ENCODE measurements at places on chromosomes 4 and X.

- DNase-seq, result no peak
Observed at GRCh38 chr4:41431276-41431675, 106.7 kb upstream of the LIMCH1 start.

DNA sequence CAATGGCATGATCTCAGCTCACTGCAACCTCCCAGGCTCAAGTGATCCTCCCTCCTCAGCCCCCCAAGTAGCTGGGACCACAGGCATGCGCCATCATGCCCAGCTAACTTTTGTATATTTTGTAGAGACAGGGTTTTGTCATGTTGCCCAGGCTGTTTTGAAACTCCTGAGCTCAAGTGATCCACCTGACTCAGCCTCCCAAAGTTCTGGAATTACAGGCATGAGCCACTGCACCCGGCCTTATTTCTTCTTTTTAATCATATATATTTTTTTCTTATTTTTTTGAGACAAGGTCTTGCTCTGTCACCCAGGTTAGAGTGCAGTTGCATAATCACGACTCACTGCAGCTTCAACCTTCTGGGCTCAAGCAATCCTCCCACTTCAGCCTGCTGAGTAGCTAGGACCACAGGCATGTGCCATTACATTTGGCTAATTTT, 184.0 kb downstream of the TSPAN5 start:
- no peak for DNase-seq

DNA sequence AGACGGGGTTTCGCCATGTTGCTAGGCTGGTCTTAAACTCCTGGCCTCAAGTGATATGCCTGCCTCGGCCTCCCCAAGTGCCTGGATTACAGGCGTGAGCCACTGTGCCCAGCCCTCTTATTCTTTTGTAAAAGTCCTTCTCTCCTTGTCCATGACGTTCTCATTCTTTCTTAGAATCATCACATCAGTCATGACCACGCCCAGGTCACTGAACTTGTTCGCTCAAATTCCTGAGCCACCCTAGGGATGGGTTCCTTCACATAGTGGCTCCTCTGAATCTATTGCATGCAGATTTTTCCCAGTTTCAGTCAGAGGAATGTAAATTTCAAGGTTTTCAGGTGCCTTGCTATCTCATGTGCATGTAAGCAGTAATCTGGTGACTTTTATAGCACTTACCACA, 15.7 kb downstream of the JADE1 start:
- DNase-seq, result no peak

- no peak for DNase-seq
Observed at GRCh38 chrX:54891573-54891972, 29.1 kb upstream of the TRO start.

DNA sequence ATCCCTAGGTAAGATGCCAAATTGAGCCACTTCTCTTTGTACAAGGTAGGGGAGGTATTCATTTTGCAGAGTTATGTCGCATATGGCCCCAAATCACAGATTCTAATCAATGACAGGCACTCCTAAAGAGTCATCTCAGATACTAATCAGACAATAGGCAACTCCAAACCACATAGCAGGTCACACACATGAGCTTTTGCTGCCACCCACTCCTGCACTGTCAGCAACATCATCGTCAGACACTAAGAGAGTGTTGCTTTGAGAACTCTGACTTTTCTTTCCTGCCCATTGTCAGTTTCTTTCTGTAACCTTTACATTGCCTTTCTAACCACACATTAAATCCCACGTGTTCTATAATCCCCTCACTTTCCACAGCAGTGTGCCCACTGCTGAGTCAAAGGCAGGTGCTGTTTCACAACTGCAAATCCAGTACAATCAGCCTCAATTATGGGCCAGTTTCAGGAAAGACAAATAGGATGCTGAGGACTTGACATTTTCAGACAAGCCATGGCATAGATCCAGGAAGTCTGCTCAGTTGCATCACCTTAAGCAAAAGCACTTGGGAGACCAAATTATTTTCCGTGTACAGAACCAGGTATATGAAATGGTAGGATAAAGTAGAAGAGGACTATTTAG, 23.5 kb downstream of the TMEM31 start:
- no peak for DNase-seq

GRCh38 chr4:81679315-81679714, 207.6 kb upstream of the RASGEF1B start:
- no peak for DNase-seq

- DNase-seq, result no peak
Observed at GRCh38 chr4:151227172-151227571, 49.8 kb upstream of the PRSS48 start.

- DNase-seq, result no peak
Observed at GRCh38 chr4:85102606-85103005, 136.1 kb upstream of the WDFY3 start.

- DNase-seq, result no peak
Observed at GRCh38 chrX:12595720-12596119, 195.5 kb upstream of the PRPS2 start.

- DNase-seq, result no peak
Observed at GRCh38 chr4:306551-306961, 1.3 kb upstream of the ZNF732 start.

DNA sequence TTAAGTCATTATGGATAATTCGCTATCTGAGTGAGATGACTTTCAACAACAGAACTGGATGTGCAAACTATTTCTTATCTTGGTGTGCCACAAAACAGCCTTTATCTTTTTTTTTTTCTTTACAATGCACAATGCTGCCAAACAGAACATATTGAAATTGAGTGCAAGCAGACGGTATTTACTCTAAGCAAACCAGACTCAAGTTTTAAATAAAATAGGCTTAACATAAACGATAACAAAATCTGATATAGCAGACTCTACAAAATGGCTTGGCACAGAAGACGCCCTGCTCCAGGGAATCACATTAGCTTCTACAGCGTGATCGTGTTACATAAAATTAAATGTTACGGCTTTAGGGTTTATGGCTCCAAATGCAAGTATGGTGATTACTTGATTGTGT, 9.6 kb upstream of the STK32B start:
- DNase-seq, result no peak

- DNase-seq, result no peak
Observed at GRCh38 chrX:117376460-117376859, 740.1 kb downstream of the KLHL13 start.

- no peak for DNase-seq
Observed at GRCh38 chr4:49036528-49036927, 50.5 kb downstream of the CWH43 start.

DNA sequence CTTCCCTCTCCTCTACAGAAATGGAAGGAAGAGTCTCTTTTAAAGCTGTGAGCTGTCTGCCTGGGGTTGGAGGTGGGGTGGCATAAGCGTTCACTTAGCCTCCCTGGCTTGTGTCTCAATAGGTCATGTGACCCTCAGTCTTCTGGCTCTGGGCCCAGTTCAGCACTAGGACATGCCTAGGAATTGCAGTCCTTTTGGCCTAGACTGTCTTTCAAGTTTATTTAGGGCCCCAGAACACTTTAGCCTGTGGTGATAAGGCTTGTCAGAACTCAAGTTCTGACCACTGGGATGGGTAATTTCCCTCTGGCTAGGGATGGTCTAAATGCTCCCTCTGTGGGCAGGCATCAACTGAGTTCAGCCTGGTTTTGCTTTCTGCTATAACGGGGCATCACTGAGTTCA, 34.3 kb upstream of the ARMCX4 start:
- DNase-seq, result no peak

DNA sequence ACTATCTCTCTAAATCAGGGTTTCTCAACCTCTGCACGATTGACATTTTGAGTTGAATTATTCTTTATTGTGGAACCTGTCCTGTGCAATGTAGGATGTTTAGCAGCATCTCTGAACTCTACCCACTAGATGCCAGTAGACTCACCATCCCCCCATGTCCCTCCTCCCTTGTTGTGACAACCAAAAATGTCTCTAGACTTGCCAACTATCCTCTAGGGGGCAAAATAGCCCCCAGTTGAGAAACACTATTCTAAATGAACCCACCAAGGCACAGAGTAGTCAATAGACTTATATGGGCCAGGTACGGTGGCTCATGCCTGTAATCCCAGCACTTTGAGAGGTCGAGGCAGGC, 49.1 kb upstream of the GAB1 start:
- no peak for DNase-seq

- no peak for DNase-seq
Observed at GRCh38 chr4:122731676-122732075, 828 bp upstream of the BBS12 start.

DNA sequence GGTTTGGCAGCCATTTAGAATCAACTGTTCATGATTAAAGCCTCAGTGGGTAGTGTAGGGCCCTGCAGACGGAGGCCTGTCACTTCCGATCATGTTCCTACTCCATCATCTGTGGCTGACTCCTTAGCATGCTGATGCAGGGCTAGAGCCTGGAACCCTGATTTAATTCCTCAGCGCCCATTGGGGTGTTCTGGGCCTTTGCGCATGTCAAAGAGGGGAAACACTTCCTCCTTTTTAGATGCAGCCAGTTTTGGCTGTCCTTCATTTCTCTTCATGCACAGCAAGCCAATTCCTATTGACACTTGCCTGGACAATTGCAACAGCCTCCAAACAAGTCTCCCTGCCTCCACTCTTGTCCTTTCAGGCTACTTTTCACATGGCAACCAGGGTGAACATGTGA, 51.9 kb upstream of the MAGEA4 start:
- DNase-seq, result no peak

- no peak for DNase-seq
Observed at GRCh38 chr4:6262847-6263487, 6.7 kb upstream of the WFS1 start.

GRCh38 chrX:124690495-124690894, 344.1 kb downstream of the SH2D1A start:
- DNase-seq, result no peak

DNA sequence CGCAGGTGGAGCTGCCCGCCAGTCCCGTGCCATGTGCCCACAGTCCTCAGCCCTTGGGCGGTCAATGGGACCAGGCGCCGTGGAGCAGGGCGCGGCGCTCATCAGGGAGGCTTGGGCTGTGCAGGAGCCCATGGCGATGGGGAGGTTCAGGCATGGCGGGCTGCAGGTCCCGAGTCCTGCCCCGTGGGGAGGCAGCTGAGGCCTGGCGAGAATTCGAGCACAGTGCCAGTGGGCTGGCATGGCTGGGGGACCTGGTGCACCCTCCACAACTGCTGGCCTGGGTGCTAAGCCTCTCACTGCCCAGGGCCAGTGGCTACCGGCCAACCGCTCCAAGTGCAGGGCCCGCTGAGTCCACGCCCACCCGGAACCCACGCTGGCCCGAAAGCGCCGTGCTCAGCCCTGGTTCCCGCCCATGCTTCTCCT, 646.5 kb downstream of the GABRG1 start:
- DNase-seq, result no peak

- no peak for DNase-seq
Observed at GRCh38 chr4:80201252-80202151, 4.2 kb downstream of the PRDM8 start.

DNA sequence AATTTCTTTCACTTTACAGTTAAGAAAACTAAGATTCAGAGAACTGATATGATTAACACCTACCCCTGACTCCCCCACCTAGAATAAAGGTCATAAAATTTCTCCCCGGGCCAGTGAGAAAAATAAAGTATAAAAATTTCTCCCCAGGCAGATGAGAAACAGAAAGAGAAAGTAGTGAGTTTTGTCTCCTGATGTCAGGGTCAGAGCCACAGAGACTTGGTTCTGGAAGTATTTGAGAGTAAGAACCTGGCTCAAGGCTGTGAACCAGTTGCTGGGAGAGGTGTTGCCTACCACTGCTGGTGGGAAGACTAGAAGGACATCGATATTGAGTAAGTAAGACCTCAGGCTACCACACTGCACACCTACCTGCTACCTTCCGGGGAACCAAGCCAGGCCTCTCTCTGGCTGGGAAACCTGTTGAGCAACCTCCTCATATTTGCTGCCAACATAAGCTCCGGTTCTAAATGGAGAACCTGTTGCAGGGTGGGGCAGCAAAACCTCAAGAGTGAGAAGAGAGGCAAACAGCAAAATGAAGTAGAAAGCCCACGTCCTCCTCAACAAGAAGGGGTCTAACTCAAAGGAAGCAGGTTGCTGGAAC, 104.2 kb upstream of the PUDP start:
- no peak for DNase-seq

DNA sequence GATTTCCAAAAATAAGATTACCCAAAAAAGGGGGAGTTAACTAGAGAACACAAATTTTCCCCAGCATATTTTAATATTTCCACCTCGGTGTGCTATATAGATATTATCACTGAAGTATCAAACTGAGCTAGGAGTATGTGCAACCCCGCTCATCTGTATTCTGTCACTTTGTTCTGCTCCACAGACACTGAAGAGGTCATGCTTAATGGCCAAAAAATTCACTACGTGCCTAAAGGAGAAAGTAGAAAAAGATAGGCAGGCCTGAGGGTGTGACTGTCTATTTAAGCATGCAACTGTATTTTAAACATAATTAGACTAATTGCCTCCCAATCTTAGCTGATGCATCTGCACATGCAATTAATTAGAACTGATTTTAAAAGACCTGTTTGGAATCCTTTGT, 24.5 kb downstream of the SH3RF1 start:
- no peak for DNase-seq

DNA sequence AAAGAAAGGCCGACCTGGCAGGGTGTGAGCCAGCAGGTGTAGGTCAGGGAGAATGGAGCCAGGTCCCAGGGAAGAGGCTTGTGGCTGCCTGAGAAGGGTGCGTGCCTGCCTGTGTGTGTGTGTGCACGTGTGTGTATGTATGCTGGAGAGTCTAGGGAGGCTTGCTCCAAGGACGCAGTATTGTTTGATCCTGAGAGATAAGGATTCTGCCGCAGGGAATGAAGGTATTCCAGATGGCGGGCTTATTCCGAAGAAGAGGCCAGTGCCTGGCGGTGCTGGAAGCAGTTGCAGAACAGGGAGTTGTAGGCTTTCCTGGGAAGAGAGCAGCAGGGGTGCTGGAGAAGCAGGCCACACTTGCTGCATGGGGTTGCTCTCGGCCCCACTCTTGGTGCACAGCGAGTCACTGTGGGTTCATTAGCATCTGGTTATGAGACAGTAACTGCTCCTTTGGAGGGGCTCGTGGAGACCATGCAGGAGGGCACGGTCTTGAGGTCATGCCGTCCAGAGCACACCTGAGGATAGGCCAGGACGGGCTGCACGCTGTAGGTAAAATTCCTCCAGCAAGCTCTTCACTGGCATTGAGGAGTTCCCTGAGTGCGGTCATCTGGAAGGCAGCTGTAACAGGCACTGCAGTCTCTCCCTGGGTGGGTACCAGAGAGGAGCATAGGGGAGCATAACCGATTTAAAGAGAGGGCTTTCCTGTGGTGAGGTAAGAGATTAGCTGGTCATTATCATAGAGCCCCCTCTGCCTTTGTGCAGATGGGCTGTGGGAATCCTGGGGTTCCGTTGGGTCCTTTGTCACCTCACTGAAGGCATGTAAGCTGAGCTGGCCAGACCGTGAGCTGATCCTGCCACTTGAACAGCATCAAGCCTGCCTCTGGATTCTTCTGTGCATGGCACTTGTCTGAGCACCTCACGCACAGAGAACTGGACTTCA, 29.9 kb upstream of the MSANTD1 start:
- DNase-seq, result no peak

DNA sequence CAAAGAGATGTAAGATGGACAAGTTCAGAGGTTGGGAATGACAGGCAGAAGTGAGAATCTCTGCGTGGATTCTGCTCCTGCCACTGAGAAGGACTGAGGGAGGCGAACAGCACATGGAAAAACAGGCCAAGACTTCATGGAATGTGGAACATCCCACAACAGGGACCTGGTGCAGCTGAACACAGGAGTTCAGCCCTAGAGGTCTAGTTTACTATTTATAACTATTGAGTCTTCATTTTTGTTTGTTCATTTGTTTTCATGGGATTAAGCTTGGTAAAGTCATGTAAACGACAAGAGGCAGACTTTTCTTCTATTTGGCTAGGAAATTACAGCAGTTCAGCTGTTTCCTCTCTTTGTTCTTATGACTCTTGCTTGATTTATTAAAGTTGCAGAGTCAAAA, 234.5 kb downstream of the MAML3 start:
- DNase-seq, result no peak

- DNase-seq, result no peak
Observed at GRCh38 chr4:83618431-83618830, 82.5 kb downstream of the GPAT3 start.
